IPS-NIHi11 (cell line): ENCODE measurements at places on chromosomes 6 and 20.
A peak's percentile ranks its signal among the peaks of the same experiment; 100 is the strongest.

DNA sequence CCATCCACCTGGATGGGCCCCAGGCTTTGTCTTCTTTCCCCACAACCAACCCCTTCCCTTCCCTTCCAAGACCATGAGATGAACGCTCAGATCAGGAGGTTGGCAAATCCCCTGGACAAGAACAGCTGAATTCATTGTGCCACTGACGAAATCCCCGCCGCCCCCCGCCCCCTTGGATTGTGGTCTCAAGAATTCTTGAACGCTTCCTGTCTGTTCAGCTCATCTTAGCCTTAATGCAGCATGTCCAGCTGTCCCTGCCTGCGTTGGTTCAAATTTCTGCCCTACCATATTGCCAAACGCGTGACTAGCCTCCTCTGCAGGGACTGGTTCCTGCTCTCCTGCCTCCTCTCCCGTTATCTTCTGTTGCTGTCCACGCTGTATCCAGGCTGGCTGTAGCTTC is 133.2 kb downstream of the CDH4 start:
- DNase-seq = no peak

DNA sequence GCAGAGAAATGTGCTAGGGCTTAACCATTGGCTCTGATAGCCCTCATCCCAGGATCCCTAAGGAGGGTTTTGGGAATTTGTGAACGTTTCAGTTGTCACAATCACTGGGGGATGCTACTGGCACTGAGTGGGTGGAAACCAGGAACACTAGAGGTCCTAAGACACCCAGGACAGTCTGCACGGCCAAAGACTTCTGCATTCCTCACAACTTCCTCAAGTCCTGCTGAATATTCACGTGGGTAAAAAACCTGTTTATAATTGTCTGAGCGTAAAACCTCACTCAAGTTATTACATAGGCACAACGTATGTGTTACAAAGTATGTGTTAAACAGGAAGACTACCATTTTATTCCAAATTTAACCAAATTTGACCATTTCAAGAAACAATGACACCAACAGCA is 52.4 kb downstream of the GMDS start:
- DNase-seq = no peak

DNA sequence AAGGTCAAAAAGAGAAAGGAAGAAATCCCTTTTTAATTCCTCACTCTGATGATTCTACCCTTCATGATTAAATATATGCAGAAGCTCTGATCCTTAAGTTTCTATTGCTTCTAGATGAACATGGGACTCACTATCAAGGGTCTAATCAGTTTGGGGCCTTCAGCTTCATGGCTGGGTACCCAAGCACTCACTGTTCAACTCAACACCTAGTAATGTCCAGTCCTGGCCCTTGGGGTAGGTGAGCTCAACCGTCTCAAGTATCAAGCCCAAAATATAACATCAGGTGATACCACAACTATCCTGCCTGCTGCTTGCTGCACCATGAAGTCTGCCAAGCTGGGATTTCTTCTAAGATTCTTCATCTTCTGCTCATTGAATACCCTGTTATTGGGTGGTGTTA is at the start of gene SPINT4:
Gene SPINT4, plus strand, starts transcription at position 301 of the 400 bp plus-strand sequence. Its CDS starts 21 bp downstream, at position 322.
- DNase-seq = no peak

DNA sequence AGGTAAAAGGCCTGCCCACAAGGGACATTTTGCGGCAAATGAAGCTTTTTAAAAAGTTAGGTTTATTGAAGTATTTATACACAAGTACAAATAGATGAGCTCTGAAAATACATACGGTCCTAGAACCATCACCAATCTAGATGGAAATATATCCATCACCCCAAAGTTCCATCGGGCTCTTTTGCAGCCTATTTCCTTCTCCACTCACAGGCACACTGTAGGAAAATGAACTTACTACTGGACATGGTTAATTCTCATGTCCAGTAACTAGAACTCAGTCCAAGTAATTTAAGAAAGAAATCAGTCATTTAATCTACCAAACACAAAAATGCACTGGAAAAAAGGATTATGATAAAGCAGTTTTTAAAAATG is 6.2 kb downstream of the PCNA start:
- DNase-seq = no peak

DNA sequence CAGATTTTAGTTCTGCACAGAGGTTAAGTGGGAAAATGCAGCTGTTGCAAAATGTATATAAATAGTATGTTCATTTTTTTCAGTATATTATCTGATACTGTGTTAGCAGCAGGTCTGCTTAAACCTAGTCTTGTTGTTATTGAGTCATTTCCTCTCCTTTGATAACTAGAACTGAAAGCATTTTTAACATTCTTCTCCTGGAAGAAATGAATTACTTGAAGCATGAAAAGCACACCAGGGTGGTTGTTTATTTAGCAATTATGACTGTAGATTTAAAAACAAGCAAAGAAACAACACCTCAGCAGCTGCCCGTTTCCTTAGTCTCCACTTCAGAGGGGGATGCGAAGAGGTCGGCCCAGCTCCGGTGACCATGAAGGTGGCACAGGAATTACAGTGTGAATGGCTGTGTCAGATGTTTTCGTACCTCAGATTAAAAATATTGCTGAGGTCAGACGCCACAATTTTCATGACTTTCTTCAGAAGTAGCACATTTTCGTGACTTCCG is 53.5 kb downstream of the GOPC start:
- no peak for DNase-seq

DNA sequence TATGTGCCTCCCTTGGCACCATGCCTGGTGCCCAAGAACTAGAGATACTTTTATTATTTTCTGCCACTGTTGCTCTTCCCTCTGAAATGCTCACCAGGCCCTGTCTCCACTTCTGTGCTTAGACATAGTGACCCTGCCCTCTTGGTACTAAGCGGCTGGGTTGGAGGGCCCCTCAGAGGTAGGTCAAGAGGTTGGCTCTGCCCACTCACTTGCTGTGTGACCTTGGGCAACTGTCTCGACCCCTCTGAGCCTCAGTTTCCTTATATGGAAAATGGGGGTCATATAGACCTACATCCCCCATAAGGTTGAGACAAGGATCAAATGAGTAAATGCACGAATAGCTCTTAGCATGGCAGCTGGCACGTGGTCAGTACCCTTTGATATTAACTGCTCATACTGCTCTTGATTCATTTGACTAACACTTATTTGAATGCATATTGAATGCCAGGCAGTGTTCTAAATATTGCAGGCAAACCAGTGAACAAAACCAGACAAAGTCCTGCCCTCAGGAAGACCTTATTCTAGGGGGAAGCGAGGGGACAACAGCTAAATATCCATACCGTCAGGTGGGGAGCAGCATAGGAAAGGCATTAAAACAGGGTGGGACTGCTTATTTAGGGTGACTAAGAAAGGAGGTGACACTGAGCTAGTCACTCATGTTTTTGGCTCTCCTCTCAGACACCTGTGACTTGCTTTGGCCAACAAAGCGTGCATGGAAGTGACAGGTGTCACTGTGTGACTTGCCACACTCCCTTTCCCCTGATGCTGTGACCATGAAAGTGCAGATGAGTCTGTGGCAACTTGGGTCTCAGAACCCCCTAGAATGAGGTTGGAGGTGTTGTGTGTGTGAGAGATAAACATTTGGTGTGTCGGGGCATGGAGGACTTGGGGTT is 14.3 kb upstream of the SPO11 start:
- DNase-seq = no peak

GRCh38 chr6:89035252-89036101 is 45.1 kb upstream of the PNRC1 start:
- no peak for DNase-seq

DNA sequence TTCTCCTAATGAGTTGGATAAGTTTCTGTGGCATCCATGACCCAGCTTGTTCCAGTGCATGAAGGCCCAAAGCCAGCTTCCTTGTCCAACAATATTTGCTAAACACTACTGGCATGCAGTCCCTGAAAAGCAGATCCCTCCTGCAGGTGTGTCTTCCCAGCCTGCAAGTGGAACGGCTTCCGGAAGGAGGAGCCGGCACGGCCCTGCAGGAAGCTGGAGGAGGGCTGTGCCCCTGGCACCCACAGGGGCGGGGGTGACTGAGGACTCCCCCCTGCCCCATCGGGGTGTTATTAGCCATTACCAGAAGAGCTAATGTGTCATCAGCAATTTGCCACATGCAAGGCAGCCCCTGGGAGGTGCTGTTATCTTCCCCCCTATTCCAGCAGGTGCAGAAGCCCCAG is 27.4 kb downstream of the NPEPL1 start:
- no peak for DNase-seq

- no peak for DNase-seq
Measured at GRCh38 chr20:63794614-63795013, 36.5 kb downstream of the ZBTB46 start.

- DNase-seq = no peak
Measured at GRCh38 chr6:104284872-104285271, 574.8 kb downstream of the HACE1 start.

GRCh38 chr6:168280020-168280898 is 39.3 kb downstream of the DACT2 start:
- DNase-seq = no peak

- peak; percentile 59 for DNase-seq
Measured at GRCh38 chr20:2767768-2768631, 32.4 kb downstream of the CPXM1 start.

- no peak for DNase-seq
Measured at GRCh38 chr6:133965817-133966360, 12.9 kb downstream of the TBPL1 start.

- DNase-seq = no peak
Measured at GRCh38 chr6:67683960-67684359, 951.1 kb upstream of the ADGRB3 start.

- DNase-seq = no peak
Measured at GRCh38 chr6:71387179-71387578, 98.6 kb downstream of the OGFRL1 start.

DNA sequence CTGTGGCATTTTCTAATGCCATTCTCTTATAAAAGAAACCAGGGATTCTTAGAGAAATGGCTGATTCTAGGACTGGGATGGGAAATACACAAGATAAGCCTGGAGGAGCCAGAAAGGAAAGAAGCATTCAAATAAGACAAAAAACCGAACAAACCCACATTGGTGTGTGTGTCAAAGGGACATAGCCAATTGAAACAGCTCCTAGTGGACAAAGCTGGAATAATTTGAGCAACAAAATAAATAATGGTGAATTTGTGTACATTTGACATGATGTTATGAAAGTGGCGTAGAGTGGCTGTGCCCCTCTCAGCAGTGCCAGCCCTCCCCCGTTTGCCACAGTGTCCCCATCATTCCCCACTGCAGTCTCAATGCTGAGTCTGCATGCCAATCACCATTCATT is 55.5 kb downstream of the B3GAT2 start:
- DNase-seq = no peak

GRCh38 chr6:2934057-2934456 is 30.9 kb upstream of the SERPINB9 start:
- no peak for DNase-seq

GRCh38 chr6:35363293-35363750 is 21.0 kb downstream of the PPARD start:
- peak; percentile 56 for DNase-seq

DNA sequence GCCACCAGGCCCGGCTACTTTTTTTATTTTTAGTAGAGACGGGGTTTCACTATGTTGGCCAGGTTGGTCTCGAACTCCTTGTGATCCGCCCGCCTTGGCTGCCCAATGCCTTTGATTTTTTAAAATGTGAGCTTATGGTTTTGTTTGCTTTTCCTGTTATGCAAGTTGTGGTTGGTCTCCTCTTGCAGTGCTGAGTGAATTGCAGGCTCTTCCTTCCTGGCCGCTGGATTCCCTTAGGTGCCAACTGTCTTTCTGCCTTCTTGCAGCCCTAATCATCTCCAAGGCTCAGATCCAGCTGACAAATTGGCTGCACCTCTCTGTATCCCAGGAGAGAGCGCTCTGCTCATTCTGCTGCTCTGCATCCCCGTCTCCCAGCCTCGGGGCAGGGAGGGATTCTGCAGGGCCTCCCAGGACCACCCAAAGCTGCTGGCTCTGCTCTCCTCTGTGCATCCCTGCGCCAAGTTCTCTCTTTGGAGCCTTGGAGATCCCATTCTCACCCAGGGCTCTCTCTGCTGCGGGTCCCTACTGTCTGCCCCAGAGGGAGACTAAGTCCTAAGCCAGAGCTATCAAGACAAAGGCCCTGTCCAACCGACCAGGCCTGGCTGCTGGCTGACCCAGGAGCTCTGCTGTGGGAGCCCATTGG is 14.1 kb upstream of the EMILIN3 start:
- no peak for DNase-seq

DNA sequence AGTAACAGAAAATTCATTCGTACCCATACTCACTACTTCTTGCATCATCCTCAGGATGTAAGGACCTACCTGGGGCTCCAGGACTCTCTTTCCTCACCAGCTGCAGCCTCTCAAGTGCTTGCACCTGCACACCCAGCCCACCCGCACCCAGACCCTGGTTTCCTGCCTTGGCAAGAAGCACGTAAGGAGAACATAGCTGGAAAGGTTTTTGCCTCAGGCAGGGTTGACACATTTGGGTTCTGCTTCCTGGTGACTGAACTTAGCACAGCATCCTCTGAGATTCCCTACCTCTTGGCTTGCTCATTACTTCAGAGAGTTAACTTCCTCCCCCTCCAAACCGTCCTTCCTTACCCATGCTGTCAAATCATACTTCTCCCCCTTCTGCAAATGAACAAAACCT is 556.9 kb downstream of the CD83 start:
- no peak for DNase-seq

GRCh38 chr6:127053032-127053874 is 65.2 kb upstream of the RSPO3 start:
- peak; percentile 5 for DNase-seq

GRCh38 chr6:110575925-110576463 is 99.6 kb upstream of the SLC22A16 start:
- DNase-seq = no peak

DNA sequence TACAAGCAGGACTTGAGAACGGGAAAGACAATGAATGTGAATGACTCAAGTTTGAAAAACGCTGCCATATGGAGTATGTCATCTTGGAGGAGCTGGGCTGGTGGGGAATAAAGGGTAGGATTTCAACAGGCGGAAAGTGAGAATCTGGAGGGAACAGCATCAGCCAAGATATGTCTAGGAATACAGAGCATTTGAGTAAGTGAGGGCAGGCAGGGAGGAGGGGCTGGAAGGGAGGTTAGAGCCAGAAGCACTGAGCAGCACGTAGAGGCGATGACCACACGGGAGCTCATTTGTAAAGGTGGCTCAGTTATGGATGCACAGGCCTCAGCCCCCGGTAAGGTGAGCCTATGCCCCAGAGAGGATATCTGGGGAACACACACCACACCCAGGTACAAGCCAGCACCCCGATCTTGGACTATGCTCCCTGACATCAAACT is 115.1 kb downstream of the ZMYND8 start:
- no peak for DNase-seq

DNA sequence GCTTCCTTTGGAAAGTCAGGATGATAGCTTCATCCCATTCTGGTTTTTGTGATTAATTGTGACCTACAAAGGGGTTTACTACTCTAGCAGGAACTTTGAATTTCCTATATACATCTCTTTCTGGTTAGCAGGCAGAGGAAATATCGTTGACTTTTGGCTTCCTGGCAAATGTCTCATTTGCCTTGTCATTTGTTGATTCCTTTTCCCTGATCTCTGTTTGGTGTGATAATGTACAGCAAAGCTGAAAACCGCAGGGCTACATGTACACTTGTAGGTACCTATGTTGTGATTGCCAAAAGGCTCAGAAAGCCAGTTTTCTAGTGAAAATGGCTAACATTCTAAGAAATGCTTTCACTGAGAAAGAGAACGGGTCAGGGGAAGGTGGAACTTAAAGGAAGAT is 44.3 kb downstream of the TOP1 start:
- DNase-seq = no peak

- DNase-seq = peak; percentile 74
Measured at GRCh38 chr20:44326391-44327159, 10.3 kb upstream of the R3HDML start.

- DNase-seq = no peak
Measured at GRCh38 chr20:10972219-10972860, 298.5 kb upstream of the JAG1 start.
